NCI-H1105 treated with DMSO at 0.1 percent for 48 hours (cell line): ENCODE measurements at places on chromosomes 16 and 17.

DNA sequence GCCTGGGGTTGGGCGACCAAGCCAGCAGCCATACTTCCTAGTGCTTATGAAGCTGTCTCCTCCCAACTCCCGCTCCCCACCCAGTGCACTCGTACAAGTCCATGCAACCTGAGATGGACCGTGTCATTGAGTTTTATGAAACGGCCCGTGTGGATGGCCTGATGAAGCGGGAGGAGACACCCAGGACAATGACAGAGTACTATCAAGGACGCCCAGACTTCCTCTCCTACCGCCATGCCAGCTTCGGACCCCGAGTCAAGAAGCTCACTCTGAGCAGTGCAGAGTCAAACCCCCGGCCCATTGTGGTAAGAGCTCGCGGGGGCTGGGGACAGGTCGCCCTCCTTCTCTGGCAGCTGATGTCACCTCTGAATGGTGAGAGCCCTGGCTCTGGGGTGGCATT, 11.0 kb upstream of the KATNB1 start:
- no peak for DNase-seq

- no peak for DNase-seq
Measured at GRCh38 chr16:1351215-1351581, 480 bp downstream of the TSR3 start.

GRCh38 chr17:3989041-3989886, 25.0 kb upstream of the ATP2A3 start:
- DNase-seq, result no peak

GRCh38 chr17:47676510-47677165, 17.3 kb upstream of the TBKBP1 start:
- no peak for DNase-seq

DNA sequence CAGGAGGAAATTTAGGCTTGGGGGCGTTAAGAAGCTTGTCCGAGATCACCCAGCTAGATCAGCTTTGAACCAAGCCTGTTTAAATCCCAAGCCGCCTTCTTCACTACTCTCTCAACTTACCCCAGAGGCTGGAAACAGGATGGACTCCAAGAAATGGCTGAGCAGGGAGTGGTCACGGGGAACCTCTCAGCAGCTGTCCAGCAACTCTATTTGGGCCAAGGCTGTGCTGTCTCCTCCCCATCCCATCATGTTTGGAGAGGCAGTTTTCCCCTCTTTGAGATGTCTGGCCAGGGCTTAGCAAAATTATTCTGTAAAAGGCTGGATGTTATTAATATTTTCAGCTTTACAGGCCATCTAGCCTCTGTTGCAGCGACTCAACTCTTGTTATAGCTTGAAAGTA, 305.7 kb downstream of the RBFOX1 start:
- DNase-seq, result no peak

- DNase-seq, result peak; percentile 88
Measured at GRCh38 chr16:80198311-80199299, 342.2 kb upstream of the DYNLRB2 start.

DNA sequence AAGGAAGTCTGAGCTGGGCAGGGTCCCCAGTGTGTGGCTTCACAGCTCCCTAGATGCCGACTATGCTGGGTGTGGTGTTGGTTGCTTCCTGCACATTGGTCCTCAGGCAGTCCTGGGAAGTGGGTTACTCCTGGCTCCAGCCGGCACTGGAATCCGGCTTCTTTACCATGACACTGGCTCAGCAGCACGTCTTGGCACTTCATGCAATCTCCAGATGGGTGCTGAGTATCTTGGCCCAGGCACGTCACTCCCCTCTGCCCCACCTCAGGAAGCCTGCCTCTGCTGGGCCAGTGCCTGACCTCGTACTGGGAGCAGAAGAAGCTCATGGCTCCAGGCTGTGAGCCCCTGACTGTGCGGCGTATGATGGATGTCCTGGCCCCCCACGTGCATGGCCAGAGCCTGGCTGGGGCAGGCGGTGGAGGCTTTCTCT, 24.5 kb downstream of the FCSK start:
- DNase-seq, result no peak

DNA sequence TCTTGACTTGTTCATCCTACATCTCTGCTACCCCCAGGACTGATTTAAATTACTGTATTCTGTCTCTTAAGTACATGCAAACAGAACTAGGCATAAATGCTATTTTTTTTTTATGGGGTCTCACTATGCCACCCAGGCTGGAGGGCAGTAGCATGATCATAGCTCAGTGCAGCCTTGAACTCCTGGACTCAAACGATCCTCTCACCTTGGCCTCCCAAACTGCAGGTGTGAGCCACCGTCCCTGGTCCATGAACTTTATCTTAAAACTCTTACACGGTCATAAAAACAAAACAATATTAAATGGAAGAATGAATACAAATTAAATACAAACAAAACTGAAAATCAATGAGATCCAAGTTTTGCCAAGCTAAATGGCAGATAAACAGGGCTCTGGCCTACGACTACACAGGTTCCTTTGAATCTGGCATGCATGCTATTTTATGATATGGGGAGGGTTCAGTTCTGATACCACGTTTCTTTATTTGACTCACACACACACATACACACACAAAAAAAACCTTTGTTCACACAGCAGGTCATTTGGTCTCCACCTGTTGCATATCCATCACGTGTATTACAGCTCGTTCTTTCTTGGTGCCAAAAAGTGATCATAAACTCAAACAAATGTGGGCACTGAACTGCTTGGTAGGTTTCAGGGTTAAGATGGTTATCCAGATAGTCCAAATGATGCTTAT, 1.1 kb upstream of the PKD1L3 start:
- no peak for DNase-seq

- DNase-seq, result no peak
Measured at GRCh38 chr16:11224096-11224893, 31.7 kb downstream of the SOCS1 start.

GRCh38 chr17:66675991-66676371, 158.9 kb upstream of the CACNG5 start:
- no peak for DNase-seq

GRCh38 chr17:63644846-63645245, 22.6 kb downstream of the MAP3K3 start:
- DNase-seq, result no peak

GRCh38 chr17:79921411-79922115, 82.3 kb upstream of the CBX4 start:
- no peak for DNase-seq

DNA sequence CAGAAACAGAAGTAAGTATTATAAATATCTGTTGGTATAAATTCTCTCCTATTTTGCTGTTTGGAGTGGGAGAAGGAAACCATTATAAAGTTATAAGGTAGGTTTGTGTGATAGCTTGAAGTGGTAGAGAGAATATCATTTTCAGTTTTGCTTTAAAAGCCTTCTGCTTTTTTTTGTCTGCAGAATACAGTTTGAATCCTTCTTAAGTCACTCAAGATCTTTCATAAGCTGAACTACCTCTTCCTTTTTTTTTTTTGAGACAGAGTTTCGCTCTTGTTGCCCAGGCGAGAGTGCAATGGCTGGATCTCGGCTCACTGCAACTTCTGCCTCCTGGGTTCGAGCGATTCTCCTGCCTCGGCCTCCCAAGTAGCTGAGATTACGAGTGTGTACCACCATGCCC, 9.0 kb downstream of the ATAD5 start:
- DNase-seq, result no peak

GRCh38 chr17:7713782-7714181, 3.8 kb upstream of the DNAH2 start:
- no peak for DNase-seq

GRCh38 chr16:88303890-88304819, 78.6 kb upstream of the ZNF469 start:
- no peak for DNase-seq

DNA sequence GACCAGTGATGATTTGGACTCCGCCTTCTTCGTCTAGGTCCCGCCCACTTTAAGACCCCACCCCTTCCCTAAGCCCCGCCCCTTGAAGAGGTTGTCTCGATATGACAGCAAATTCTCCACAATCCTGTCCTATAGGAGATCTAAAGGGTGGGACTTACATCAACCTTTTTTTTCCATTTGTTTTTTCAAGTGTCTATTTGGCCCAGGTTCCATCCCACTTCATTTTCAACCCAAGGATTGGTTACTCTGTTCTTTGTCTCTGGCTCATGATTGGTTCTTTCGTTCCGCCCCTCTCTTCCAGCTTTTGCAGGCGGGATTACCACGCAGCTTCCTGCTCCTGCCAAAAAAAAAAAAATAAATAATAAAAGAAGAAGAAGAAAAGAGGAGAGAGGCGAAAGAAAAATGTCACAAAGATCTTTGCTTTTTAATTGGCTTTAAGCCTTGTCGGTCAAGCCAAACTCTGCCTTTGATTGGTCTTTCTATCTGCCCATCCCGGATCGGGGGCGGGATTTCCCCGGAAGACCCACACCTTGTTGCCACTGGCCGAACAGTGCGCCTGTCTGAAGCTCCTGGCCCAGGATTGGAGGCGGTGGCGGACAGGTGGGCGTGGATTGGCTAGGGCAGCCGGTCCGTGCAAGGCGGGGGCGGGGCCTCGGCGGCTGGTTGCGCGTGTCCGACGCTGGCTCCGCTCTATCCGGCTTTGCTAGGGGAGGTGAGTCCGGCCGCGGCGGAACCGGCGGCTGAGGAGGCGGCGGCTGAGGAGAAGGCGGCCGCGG, 1.2 kb upstream of the NLK start:
- DNase-seq, result peak; percentile 99

DNA sequence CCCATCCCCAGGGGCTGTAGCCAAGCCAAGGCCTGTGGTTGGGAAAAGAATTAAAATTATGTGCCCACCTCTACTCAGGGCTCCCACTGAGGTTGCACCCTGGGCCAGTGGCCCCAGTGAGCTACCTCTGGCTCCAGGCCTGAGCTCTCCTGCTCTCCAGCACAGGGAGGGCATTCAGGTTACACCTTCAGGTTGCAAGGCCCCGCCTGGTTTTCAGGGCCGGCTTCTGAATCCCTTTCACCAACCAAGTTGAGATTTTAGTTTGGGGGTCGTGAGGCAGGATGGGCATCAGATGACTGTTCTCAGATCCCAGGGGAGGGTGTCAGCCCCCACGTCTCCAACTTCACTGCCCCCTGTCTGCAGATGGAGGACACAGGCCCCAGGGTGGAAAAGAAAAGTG, 8.0 kb upstream of the KATNB1 start:
- DNase-seq, result no peak

GRCh38 chr17:35715416-35715815, 16.0 kb upstream of the RASL10B start:
- DNase-seq, result no peak
